NCI-H510A (cell line): ENCODE measurements at places on chromosomes 7 and 10.

DNA sequence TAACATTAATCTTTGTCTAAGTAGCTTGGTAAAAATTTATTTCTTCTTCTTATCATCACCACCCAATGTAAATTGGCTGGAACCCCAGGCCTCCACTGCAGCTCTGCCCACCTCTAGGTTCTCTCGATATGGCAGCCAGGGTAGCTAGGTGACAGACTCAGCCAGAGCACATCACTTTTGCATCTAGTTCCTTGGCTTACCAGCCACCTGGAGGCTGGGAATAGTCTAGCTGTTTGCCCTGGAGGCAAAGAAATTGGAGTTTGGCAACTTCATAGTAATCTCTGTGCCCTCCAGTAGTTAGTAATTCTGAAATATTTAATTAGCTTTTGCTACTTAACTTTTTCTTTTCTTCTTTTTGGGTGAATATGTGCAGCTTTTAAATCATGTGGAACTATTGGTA is 9.4 kb downstream of the IFRD1 start:
- DNase-seq: no peak

DNA sequence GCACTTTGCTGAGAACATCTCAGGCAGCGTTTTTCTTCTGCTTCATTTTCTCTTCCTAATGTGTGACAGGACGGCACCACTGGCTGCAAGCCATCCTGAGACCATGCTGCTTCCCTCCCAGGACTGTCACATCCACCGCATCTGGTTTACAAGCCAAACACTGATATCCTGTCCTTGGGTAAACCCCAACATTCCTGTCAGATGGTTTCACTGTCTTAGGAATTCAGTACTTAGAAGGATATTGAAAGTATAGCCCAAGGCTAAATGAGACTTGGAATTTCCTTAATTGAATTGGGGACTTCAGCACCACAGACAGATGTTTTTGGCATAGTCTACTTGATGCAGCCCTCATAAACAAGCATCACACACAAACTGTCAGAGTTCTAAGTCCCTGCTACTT is 74.2 kb upstream of the PLXNA4 start:
- no peak for DNase-seq

DNA sequence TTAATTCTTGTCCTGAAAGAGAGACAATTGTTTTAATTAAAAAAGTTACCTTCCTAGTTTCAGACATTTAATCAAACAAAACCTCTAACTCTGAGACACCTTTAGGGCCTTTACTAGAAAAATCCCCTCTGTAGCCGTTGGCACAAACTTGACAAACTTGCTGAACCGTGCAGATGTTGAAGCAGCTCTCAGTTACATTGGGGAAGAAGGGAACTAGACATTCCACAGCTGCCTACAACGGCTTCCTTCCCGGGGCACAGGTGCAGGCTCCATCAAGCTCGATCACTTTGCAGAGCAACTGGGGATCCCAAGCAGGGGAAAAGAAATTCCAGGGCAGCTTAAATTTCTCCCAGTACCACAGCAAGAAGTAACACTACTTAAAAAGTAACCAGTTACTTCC is 141.3 kb downstream of the SKAP2 start:
- DNase-seq: no peak

GRCh38 chr10:44771233-44771995 is 139.7 kb upstream of the TMEM72 start:
- DNase-seq: no peak

DNA sequence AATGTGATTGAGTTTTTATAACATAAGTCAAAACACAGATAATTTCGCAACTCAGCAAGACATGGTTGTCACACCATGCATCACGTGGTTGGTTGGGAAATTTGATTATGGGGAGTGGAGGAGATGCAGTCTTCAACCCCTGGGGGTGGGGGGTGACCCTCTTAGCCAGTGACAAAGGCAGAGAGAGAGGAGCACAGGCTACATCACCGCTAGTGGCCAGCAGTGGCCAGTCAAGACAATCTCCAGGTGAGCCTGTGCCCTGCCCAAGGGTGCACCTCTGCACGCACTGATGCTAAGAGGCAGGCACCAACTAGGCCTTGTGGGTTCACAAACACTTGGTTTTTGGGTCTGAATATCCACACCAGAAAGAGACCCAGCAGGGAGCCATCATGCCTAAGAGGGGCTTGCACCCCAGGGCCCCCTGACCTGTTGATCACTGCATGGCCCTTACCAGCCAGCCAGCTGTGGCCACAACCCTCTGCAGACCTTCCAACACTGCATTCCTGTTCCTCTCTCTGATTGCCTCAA is 244.4 kb downstream of the FANK1 start:
- no peak for DNase-seq

DNA sequence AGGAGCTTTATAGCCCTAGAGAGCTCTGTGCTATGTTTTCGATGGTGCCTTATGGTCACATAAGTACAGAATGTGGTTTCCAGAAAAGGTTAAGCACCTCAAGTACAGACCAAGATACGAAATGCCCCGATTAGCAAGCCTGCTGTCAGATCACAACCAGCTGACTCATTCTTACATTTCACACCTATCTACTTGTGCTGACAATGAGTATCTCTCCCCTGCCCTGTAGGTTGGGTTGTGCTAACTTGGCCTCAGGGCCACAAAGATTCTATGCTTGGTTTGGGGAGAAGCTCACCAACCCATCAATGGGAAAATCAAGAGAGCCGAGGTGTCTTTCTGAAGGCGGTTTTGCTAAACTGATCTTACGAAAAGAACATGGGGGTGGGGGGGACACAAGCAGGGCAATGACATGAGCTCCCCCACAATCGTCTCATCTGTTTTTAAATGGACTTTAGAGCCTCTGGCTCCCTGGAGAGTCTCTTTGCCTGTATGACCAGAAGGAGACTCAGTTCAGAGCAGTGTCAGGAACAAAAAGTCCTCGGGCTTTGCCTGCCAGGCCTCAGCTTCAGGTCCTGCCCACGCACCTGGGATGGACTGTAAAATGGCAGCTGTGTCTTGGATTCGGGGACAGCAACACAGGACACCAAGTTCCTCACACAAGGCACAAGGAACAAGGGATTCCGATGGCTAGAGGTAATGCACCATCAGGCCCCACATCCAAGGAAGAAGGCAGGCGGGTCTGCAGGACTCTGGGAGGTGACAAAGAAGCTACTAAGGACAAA is 55.1 kb downstream of the FAM53B start:
- DNase-seq: no peak

DNA sequence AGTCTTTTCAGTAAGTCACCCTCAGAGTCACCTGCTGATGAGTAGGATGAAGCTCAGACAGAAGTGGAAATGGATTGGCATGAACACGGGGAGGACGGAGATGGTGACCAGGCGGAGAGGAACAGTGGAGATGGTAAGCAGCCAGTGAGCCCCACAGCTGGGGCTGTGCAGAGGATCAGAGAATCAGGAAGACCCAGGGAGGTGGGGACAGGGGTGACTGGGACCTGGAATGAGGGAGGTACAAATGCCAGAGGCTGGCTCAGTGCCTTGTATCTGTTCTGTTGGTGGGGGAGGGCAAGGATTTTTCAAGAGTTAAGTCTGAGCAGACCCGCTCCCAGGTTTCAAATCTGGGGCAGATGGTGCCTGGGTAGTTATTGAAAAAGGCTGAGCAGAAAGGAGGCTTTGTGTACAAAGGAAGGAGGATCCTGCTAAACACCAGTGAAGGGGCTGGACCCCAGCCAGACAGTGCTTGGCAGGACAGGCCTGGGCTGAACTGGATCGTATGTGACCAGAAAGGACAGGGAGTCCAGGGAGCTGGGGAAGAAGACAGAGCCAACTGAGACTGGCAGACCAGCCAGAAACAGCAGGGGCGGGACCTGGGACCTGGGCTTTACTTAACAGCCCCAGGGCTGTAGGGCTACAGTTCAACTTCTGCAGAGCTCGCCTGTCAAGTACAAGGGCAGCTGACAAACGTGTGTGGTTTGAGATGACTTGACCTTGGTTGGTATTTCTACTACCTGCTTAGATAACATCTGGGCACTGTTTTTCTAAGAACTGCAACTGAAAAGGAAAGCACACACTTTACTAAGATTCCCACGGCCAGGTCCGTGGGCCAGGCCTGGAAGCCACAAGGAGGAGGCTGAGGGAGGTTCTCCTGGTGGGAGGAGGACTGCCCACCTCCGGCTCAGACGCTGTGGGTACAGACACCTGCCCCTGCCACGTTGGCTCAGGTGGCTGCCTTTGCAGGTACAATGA is 13.2 kb upstream of the FRMPD2 start:
- DNase-seq: no peak

DNA sequence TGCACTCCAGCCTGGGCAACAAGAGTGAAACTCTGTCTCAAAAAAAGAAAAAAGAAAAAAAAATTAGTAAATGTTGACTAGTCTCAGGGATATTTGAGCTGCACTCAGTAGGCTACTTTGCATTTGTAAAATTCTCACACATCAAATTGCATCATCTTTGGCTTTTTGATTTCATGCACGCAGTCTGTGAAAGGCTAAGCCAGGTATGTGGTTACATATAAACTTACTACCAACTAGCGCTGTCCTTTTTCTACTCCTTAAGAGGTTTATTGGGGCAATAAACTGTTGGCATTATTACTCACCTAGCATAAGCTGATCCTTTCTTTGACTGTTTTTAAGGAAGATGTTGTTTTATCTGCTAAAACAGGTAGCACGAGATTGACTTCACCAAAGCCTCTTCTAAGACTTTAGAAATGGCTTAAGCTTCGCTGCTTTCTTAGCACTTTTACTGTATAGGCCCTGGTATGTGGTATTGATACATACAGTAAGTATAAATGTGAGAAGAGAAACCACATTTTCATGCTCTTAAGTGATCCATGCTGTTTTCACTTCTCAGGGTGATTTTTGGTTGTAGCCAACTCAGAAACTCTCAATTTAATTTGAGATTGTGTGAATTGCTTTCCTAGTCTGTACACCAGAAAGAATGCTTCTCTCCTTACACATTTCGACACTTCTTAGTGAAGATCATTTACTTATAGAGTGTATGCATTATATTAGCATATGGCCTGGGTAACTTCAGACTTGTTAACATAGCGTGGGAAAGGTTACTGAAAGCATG is 323.9 kb downstream of the AUTS2 start:
- DNase-seq: no peak

- no peak for DNase-seq
These were observed 16.5 kb upstream of the ARL4A start for GRCh38 chr7:12670743-12671520.

GRCh38 chr10:104033966-104034365 is 51.7 kb downstream of the COL17A1 start:
- DNase-seq: no peak

DNA sequence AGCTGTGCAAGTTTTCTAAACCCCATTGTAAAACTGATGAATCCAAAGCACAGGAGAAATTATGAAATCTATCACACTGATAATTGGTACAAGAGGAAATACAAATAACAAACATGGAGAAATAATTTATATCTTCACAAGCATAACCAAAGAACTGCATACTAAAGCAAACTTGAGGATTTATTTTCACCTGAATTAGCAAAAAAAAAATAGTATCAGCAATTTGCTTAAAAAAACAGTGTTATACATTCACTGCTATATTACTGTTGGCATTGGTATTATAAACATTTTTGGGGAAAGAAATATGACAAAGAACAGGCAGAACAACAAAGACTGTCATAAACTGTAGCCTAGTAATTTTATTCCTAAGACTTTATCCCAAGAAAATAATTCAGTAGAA is 230.8 kb upstream of the NRP1 start:
- DNase-seq: no peak

DNA sequence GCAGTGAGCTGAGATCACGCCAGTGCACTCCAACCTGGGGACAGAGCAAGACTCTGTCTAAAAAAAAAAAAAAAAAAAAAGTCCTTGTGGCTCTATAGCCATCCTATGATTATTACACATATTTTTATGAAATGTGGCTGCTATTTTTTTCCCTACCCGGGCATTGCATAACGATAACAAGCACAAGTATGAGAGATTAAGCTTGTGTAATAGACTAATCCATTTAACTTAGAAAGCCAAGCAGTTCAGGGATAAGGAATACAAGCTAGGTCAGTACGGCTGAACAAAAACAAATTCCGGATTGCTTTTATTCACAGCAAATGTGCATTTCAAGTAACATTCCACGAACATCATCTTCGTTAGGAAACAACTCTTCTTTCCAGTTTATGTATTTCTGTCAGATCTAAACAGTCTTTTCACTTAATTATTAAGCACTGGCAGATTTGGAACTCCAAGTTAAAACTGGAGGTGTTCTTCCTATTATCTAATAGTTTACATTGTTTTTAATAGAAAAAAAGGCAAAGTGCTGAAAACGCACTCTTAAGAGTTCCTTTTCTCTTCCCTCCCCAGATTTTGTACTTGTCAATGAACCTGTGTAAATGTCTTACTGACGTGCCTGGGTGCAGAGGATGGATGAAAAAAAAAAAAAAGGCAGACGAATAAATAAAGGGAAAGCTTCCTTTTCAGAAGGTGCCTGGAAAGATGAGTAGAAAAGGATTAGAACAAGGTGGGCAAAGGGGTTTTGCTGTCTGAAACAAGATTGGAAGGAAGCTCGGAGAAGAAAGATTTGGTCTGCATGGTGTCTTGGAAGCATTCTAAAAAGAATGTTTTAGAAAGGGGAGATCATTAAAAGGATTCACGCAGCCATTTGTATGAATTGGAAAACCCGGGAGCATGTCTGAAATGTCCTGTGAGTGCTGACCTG is 81.1 kb downstream of the PRTFDC1 start:
- no peak for DNase-seq

- DNase-seq: no peak
These were observed 34.1 kb downstream of the ELFN1 start for GRCh38 chr7:1703871-1704810.

GRCh38 chr7:93029056-93029455 is 88.7 kb downstream of the SAMD9 start:
- DNase-seq: no peak

DNA sequence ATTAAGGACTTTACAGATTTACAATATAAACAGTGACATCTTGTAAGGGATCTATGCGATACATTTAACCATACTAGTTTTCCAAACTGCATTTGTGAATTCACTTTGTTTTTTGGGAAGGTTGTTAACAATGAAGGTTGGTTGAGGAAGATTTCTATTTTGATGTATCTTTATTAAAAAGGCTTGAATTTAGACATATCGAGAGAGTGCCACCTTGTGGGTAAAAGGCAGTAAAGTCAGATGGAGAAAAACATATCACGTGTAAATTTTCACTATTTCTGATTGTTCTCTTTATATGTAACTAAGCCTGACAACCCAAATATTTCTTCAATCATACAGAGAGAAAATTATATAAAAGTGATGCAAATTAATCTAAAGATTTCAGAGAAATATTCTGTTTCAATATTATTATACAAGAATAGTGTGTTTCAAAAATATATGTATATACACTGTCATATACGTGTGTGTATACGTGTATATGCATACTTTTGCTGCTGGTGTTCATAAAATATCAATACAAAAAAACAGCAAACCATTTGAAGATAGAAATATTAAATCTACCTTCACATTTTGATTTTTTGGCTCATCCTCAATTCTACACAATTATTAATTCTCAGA is 988.6 kb downstream of the SORCS1 start:
- no peak for DNase-seq

- DNase-seq: no peak
These were observed 16.5 kb downstream of the CNOT4 start for GRCh38 chr7:135493362-135493761.

GRCh38 chr10:34191406-34191805 is 623.7 kb downstream of the PARD3 start:
- no peak for DNase-seq

GRCh38 chr7:107122486-107122911 is 46.3 kb upstream of the HBP1 start:
- no peak for DNase-seq
